ENCODE measurements at places on chromosomes 13 and 19.
A peak's percentile ranks its signal among the peaks of the same experiment; 100 is the strongest.

- DNase-seq = no peak
Observed at GRCh38 chr13:104357174-104357573, 1291.0 kb upstream of the SLC10A2 start.

GRCh38 chr13:32427852-32428580 lies at the start of gene N4BP2L1:
Gene N4BP2L1, minus strand, starts transcription at chr13:32428130. Its CDS starts 48 bp downstream, at chr13:32428082.
- DNase-seq = peak; percentile 72

DNA sequence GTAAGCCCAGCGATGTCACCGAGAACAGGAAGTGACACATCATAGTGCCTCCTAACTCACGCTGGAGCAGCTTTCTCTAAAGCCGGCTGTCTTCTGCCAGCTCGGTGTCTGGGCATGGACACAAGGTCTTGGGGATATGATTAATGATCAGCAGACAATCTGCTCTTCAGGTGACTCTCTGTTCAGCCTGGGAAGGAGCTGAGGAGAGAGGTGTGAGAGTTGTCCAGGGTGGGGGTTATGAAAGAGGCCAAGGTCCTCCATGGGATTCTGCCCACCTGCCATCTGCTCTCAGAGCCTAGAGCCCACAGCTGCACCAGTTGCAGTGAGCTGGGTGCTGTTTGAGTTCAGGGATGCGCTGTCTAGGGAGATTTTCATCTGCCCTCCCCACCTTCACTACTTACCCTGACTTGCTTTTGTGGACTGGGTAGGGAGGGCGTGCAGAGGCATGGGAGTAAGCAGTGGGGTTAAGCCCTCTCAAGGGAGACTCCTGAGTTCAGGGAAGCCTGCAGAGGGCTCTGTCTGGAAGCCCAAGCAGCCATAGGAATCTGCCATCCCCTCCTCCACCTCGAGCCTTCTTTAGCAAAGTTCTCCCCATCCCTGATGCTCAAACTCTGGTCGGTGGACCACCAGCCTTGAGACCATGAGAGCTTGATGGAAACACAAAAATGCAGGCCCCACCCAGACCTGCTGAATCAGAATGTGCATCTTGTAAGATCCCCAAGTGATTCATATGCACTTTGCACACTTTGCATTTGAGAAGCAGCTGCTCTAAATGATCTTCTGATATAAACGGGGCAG lies 539.7 kb downstream of the RFC3 start:
- DNase-seq = no peak

DNA sequence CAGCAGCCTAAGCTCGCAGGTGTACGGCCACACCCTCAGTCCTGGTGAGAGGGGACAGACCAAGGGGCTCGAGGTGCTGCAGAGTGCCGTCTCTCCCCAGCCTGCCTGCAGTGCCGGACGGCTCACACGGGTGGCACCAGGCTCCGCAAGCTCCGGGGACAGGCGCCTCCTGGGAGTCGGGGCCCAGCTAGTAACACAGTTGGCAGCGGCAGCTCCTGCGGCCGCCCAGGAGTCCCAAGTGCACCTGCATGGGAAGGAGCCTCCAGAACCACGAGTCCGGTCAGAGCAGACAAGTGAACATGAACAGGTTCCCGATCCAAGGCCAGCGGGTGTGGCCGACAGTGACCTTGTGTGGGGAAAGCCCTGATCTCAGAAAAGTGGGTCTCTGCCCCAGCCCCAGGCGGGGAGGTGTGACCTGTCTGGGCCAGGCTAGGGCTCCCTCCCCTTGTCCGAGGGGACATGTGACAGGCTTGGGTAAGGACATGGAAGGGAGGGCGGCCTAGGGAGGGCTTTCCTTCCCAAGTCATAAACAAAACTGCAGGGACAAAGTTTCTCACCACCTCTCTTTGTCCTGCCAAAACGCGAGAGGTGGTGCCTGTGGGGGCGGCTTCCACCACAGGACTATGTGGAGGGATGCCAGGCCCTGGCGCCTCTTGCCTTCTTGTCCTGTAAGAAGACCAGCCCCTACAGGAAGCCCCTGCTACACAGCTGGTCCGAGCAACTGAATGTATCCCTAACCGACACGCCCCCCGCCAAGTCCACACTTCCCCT lies 46.5 kb downstream of the MLLT1 start:
- no peak for DNase-seq

- no peak for DNase-seq
Observed at GRCh38 chr19:16161840-16162239, 11.5 kb downstream of the CIB3 start.

DNA sequence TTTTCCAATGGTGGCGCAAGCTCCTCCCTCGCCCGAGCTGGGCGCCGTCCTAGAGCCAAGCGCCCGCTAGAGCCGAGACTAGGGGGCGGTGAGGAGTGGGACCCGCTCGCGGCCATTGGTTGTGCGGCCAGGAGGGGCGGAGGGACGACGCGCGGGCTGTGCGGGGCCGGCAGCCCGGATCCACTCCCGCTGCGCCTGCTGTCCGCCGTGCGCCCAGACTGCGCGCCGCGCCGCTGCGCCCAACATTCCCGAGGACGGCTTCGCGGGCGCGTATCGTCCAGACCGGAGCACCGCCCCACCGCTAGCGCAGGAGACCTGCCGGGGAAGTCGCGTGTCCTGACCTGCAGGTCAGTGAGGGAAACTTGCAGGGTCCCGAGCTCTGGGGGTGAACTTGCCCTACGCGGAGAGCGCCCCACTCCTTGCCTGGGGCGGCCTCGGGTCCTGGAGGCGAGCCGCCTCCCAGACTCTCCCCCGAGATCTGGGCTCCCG lies at the start of gene SERTM1:
TSS of gene SERTM1 (plus strand) at position 183 of the 489 bp plus-strand sequence. CDS start 21,059 bp downstream, outside the sequence.
- DNase-seq = no peak

DNA sequence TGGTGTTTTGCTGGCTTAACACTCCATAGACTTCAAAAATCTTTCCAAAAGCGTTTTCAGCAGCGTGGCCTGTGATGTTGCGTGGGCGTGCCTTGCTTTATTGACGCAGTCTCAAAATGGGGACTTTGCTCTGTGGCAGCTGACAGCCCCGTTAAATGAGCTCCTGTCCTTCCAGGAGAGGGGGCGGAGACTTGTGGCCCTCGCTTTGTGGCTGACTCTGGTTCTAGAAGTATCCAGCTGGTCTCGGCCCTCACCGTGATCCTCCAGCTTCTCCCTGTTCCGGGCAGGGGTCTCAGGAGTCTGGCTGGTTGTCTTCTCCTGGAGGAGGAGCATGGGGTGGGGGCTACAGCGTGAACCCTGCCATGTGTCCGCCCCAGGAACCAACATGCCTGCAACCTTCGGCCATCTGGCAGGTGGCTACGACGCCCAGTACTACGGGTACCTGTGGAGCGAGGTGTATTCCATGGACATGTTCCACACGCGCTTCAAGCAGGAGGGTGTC lies 8.4 kb upstream of the ZNF554 start:
- DNase-seq = no peak

GRCh38 chr13:26646603-26647002 lies 89.1 kb downstream of the WASF3 start:
- no peak for DNase-seq

GRCh38 chr13:48412881-48413351 lies at the start of gene LPAR6:
Gene LPAR6, minus strand, starts transcription at chr13:48413113. Its CDS starts 690 bp downstream, at chr13:48412423.
- peak; percentile 26 for DNase-seq

GRCh38 chr19:13795595-13796300 lies 505 bp downstream of the ZSWIM4 start:
- DNase-seq = no peak

DNA sequence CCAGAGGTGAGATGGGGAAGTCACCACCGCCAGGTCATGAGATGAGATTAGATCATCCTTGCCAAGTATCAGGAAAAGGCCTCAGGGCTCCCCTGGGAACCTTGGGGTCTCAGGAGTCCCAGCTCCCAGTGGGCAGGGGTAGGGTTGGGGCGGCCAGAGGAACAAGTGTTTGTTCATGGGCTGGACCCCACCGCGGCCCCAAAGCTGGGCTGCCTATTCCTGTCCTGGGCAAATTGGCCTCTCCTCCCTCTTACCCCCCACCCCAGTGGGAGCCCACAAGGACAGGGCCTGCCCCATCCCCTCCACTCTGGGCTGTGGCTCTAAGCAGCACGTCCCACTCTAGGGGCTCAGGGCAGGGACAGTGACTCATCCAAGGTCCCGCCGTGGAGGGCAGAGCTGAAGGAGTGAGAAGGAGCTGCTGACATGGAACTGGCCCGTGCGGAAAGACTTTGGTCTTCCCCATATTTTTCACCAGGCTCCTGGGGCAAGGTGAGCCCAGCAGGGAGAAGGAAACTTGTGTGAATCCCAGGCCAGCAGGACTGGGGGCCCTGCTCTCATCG lies 4.0 kb upstream of the HCN2 start:
- no peak for DNase-seq

DNA sequence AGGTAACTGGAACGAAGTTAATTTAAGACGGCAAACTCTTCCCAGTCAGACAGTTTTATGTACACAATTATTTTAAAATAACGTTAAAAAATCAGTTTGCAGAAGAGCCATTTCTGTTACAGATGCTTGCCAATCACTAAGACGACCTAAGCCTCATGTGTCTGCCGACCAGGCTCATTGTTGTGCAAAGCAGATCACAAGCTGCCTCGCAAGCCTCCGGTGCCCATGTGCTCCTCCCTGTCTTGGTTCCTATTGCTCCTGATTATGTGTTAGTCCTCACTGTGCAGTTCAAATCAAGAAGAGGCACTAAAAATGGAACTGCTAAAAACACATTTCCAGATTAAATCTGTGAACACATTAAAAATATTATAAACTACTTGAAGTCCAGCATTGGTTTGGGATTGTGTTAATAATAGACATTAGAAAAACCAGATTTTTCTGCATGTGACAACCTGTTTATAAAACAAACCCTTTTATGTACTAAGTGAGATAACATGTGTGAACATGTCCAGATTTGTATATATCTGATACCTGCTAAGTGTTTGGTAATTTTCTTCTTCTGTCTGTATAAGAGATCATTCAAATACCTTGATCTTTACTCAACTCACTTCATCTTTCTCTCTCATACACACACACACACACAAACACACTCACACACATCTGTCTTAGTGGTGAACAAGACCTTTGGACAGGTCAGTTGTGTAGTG lies 81.9 kb upstream of the SLC15A1 start:
- no peak for DNase-seq

DNA sequence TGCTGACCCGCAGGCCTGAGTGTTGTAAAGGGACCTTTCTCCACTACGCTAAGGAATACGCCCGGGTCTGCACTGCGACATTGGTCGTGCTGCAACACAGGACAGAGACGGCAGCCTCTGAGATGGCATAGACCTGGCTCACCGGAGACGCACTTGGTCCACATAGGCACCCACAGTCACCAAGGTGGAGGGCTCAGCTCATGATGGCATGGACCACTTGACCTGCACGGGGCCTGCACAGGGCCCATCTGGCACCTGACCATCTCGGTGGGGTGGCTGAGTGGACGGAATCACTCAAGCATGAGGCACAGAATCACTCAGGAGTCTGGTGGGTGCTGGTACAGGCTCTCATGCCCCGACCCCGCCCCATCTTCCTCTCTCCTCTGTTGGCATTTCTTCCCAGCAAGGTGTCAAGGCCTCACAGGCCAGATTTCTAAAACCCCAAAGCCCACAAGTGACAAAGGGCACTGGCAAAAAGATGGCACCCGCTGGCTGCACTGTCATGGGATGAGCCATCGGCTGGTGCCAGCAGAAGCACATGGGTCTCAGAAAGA lies 45.9 kb downstream of the TSHZ3 start:
- no peak for DNase-seq

DNA sequence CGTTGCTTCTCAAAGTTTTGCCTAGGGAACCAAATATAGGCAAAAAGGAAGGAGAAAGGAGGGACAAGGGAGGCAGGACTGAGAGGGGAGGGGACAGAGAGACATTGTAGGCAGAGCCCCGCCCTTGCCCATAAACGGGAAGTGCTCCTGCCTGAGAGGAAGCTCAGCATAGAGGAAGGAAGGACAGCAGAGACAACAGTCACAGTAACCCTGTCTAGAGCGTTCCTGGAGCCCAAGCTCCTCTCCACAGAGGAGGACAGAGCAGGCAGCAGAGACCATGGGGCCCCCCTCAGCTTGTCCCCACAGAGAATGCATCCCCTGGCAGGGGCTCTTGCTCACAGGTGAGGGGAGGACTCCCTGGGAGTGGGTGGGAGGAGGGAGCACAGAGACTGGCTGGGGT lies at the start of gene CEACAM21:
TSS of gene CEACAM21 (plus strand) at position 169 of the 400 bp plus-strand sequence. CDS start at position 278, 109 bp downstream.
- DNase-seq = no peak

DNA sequence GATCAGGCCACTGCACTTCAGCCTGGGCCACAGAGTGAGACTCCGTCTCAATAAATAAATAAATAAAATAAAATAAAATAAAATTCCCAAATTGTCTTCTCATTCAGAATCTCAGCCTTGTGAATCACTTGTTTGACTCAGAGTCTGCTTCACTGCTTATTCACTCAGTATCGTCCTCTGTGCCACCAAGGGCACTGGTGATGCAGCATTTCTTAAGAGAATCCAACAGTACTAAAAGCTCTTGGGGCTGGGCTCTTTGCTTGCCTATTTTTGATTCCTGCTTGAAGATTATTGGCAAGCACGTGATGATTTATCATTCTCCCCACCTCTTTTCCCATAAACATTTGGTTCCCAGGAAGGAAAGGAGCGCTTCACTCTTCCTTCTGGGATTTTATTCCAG lies 54.8 kb upstream of the HMGB1 start:
- DNase-seq = no peak

GRCh38 chr13:91368676-91369440 lies 21.4 kb downstream of the MIR17HG start:
- no peak for DNase-seq

GRCh38 chr19:46533078-46533620 lies 37.5 kb upstream of the PNMA8B start:
- no peak for DNase-seq

DNA sequence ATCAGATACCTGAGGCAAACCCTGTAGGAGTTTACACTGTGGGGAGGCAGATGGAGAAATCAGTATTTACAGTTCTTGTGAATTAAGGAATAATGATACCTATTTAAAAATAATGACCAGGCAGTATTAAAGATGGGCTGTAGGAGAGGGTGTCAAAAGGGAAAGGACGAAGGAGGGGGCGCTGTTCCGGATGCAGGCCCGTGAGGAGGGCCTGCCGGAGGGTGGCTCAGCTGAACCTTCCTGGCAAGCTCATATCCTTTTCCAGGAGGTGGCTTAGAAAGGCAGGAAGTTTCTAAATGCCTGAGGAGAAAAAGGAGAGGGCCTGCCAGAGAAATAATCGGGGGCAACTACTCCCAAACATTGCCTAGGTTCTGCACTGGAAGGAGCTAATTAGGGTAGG lies 46.6 kb downstream of the MBNL2 start:
- DNase-seq = no peak

- DNase-seq = no peak
Observed at GRCh38 chr13:112820318-112820717, 130.5 kb downstream of the ATP11A start.

DNA sequence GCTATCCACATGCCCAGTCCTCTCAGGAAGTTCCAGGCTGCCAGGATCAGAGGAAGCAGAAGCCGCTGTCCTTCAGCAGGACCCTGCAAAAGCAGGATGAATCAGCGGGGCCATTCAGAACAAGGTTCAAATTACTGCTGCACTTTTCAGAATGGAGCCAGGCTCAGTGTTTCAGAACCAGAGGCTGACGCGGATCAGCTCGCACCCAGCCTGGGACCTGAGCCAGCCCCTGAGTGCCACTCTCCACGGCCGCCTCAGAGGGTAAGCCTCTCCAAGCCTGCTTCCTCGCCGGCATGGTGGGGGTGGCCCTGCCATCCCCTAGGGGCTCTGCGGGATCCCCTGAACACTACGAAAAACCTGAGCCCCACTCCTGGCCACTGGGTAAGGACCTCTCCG lies 24.7 kb downstream of the RASA3 start:
- DNase-seq = no peak

GRCh38 chr13:113800576-113800926 lies 41.5 kb downstream of the TMEM255B start:
- DNase-seq = no peak

- no peak for DNase-seq
Observed at GRCh38 chr19:18723871-18724377, 40.4 kb downstream of the CRTC1 start.

All from HuH-7 (cell line).